ENCODE measurements at places on chromosomes 12 and 14.
A peak's percentile ranks its signal among the peaks of the same experiment; 100 is the strongest.

GRCh38 chr12:132154941-132155770 lies 10.9 kb downstream of the NOC4L start:
- no peaks in the 10 kb centered on the region for H3K36me3 ChIP-seq
- no peak overlapping the region for H3K4me3 ChIP-seq
- no peak for DNase-seq
- H3K27me3 ChIP-seq: peaks cover 3% of the 10 kb centered on the region

- no peak overlapping the region for H3K4me3 ChIP-seq
- no peak for DNase-seq
- no peak overlapping the region for H3K27ac ChIP-seq
- H3K36me3 ChIP-seq: peaks cover 3% of the 10 kb centered on the region
These were observed 80.1 kb downstream of the ANO2 start for GRCh38 chr12:5864972-5865371.

DNA sequence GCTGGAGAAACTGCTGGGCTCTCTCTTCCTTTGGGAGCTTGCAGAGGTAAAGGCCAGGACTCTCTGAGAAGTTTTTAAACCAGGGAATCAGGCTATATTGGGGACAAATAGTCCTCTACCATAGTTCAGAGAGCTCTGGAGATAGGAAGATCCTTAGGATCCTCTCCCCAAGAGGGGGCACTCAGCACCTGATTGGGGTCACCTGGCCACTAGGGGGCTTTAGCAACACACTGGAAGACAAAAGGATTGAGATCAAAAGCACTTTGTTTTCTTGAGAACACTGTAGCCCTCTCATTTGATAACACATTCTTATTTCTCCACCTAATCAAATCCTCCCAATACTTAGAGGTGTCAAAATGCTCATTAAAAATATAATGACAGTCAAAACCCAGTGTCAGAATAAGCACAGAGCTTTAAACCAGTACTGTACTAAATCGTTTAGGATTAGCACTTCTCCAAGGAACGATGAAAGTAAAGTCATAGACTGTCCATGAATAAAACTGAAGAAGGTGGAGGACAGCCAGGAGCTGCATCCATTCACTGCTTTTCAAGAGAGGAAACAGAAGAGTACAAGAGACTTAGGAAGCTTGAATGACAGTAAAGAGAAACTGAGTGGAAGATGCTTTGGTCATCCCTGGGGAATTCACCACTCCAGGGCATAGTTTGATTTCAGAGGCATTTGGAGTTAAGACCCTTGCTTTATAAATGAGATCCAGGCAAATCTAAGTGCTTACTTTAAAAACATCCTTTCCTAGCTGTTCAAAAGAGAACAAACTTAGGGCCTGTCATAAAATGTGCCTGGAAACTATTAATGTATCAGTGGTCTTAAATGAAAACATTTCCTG lies 26.5 kb downstream of the BMP4 start:
- no peaks in the 10 kb centered on the region for H3K36me3 ChIP-seq
- H3K4me3 ChIP-seq: no peak overlapping the region
- no peak overlapping the region for H3K27ac ChIP-seq
- DNase-seq: no peak

- H3K27me3 ChIP-seq: no peaks in the 10 kb centered on the region
- H3K4me1 ChIP-seq: no peaks in the 10 kb centered on the region
- no peak overlapping the region for H3K27ac ChIP-seq
- DNase-seq: no peak
- H3K36me3 ChIP-seq: peaks cover 8% of the 10 kb centered on the region
These were observed 60.4 kb downstream of the RASSF8 start for GRCh38 chr12:26018926-26019325.

GRCh38 chr12:79645235-79645630 lies 45.5 kb downstream of the PAWR start:
- no peak overlapping the region for H3K4me3 ChIP-seq
- H3K27me3 ChIP-seq: no peaks in the 10 kb centered on the region
- H3K36me3 ChIP-seq: peaks cover 14% of the 10 kb centered on the region
- peaks cover 13% of the 10 kb centered on the region for H3K4me1 ChIP-seq
- DNase-seq: no peak

DNA sequence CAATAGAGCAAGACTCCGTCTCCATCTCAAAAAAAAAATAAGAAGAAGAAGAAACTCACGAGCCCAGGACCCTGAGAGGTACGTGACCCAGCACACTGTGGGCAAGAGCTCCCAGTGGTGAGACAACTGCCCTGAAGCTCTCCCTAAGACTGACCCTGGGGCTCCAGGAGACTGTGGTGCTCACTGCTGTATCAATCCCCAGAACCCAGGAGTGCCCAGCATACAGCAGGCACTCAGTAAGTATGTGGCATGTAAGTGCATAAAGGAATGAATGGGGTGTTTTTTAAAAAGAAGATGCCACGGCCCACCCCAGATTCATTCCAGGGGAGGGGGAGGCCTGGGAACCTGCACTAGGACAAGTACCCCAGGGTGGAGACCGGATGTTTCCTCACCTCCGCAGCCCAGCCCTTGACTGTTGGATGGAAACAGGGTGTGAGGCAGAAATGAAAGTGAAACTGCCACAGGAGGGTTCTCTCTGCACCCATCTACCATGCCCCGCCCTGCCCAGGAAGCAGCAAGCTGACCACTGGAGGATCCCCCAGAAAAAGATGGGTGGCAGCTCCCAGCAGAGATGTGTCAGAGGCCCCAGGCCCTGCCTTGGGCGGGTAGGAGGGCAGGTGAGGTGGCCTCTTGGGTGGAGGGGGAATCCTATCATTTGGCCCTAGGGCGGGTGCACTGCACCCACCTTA lies 12.2 kb downstream of the ITPK1 start:
- no peak overlapping the region for H3K27ac ChIP-seq
- DNase-seq: no peak
- no peaks in the 10 kb centered on the region for H3K27me3 ChIP-seq

DNA sequence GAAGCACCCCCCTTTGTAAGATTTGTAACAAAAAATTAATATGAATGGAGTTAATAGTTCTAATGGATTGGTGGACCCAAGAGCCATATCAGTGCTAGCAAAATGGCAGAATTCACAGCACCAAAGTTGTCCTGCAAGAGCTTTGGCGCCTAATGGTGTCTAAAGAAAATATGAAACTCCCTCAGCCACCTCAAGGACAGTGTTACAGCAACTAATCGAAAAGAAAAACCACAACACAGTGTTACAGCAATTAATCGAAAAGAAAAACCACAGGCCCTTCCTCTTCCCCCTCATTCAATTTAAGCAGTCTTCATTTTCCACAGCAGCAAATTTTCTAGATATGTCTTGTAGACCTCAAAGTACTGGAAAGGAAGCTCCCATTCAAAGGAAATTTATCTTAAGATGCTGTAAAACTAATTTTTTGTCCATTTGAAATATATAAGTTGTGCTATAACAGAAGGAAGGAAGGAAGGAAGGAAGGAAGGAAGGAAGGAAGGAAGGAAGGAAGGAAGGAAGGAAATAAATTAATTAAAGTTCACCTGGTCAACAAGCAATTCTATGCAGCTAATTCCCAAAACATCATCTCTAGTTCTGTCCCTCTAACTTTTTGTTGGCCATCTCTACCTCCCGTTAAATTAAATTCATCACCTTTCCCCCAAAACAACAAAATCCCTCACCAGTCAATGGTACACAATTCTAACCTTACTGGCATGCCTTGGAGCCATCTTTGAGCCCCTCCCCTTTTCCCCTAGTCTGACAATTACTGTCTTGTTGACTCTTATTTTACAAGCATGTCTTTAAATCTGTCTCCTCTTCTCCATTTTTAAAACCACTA lies 17.4 kb downstream of the LRP6 start:
- H3K36me3 ChIP-seq: peaks cover 39% of the 10 kb centered on the region
- no peak overlapping the region for H3K27ac ChIP-seq
- H3K27me3 ChIP-seq: no peaks in the 10 kb centered on the region
- H3K4me3 ChIP-seq: no peak overlapping the region

GRCh38 chr14:26531894-26532293 lies 65.9 kb downstream of the NOVA1 start:
- no peaks in the 10 kb centered on the region for H3K4me1 ChIP-seq
- DNase-seq: no peak
- peaks cover 4% of the 10 kb centered on the region for H3K36me3 ChIP-seq
- no peak overlapping the region for H3K4me3 ChIP-seq
- no peaks in the 10 kb centered on the region for H3K27me3 ChIP-seq

GRCh38 chr14:85701763-85702162 lies 171.8 kb downstream of the FLRT2 start:
- H3K27me3 ChIP-seq: no peaks in the 10 kb centered on the region
- no peak overlapping the region for H3K4me3 ChIP-seq
- DNase-seq: no peak
- H3K27ac ChIP-seq: no peak overlapping the region

DNA sequence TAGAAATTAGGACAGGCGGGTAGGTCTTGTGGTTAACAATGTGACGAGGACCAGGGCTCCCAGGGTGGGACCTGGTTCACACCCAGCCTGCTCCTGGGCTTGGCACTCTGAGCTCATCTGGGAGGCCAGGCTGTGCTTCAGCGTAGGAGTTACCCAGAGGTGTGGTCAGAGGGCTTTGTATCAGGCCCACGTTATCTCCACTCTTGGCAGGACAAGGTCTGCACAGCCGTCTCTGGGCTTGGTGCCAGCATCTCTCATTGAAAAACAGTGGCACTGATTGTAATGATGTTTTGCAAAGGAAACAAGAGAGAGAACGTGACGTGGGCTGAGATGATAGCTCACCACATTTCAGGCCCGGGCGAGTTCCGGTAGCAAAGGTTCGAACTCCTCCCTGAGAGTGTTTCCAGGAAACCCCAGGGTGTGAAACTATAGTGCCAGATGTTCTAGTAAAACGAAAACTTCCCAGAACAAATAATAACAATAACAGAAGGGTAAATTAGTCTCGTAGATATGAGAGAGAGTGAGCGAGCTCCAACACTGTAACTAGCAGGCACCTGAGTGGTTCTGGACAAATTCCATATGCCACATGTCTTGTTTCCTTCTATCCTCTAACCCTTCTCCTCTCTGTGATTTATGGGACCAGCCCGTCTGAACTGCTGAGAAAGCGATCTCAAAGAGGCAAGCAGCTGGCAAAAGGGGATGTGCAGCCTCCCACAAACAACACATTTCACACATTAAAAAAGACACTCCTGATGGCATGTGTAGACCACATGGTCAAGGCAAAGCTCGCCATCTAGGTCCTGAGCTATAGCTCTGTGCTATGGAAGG lies 227.3 kb downstream of the KTN1 start:
- peak overlapping the region; percentile 13 for H3K4me3 ChIP-seq
- DNase-seq: no peak
- H3K36me3 ChIP-seq: no peaks in the 10 kb centered on the region
- H3K27me3 ChIP-seq: no peaks in the 10 kb centered on the region
- peaks cover 25% of the 10 kb centered on the region for H3K4me1 ChIP-seq

DNA sequence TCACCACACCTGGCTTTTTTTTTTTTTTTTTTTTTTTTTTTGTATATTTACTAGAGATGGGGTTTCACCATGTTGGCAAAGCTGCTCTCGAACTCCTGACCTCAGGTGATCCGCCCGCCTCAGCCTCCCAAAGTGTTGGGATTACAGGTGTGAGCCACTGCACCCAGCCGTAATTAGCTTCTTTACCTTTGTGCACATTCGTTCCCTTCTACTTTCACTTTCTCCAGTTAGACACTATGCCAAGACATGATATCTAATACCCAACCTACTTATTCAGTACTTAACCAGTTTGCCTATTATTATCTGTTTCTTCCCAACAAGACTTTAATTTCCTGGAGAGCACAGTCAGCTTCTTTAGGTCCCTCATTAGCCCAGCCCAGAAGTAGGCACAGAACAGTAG lies 5.3 kb downstream of the STYK1 start:
- no peak overlapping the region for H3K27ac ChIP-seq
- H3K4me3 ChIP-seq: no peak overlapping the region
- no peaks in the 10 kb centered on the region for H3K4me1 ChIP-seq

DNA sequence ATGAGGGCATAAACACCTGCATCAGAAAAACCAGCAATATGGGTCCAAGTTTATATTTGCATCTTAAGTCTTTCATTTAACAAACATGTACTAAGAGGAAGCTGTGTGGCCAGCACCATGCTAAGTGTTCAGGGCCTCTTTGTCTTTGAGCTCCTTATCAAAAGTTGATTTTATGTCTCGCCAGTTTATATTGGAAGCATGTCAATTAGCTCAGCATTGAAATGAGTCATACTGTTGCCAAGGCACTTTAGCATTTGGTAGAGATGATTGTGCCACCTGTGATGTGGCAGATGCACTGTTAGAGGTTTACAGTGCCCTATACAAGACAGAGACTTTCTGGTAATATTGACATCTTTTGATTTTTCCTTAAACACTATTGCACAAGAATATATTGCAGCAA lies 68.5 kb downstream of the BHLHE41 start:
- H3K27ac ChIP-seq: no peak overlapping the region
- no peaks in the 10 kb centered on the region for H3K27me3 ChIP-seq
- H3K4me3 ChIP-seq: no peak overlapping the region
- H3K4me1 ChIP-seq: peaks cover 4% of the 10 kb centered on the region

DNA sequence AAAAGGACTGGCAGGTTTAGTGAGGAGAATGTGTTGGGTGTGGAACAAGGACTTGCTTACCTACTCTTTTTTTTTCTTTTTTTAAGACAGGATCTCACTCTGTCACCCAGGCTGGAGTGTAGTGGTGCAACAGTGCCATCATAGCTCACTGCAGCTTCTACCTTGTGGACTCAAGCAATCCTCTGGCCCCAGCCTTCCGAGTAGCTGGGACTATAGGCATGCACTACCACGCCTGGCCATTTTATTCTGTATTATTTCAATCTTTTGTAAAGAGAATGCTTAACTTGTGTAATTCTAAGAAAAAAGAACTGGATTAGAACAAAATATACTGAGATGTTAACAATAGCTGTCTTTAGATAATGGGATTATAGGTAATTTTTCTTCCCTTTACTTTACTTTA lies 1.9 kb upstream of the VRTN start:
- no peaks in the 10 kb centered on the region for H3K4me1 ChIP-seq
- no peak for DNase-seq
- H3K4me3 ChIP-seq: no peak overlapping the region
- H3K36me3 ChIP-seq: no peaks in the 10 kb centered on the region

DNA sequence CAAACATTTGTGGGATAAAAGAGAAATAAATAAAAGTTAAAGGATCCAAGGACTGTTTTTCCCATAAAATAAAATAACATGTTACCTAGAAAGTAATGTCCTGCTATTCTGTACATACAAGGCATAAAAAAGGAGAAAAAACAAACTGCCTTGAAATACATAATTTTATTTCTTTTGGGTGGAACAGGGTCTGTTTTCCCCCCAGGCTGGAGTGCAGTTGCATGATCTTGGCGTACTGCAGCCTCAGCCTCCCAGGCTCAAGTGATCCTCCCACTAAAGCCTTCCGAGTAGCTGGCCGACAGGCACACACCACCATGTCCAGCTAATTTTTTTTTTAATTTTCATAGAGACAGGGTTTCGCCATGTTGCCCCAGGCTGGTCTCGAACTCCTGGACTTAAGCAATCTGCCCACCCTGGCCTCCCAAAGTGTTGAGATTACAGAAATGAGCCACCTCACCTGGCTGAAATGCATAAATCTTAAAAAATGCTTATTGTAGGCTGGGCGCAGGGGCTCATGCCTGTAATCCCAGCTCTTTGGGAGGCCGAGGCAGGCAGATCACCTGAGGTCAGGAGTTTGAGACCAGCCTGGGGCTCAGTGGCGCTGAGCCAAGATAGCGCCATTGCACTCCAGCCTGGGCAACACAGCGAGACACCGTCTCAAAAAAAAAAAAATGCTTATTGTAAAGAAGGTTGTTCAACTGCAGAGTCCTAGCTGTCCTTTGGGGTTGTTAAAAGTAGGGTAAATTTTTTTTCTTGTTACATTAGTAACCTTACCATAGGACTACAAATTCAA lies 4.1 kb upstream of the TUBA1C start:
- peaks cover 4% of the 10 kb centered on the region for H3K36me3 ChIP-seq
- H3K27ac ChIP-seq: no peak overlapping the region
- DNase-seq: no peak
- no peak overlapping the region for H3K4me3 ChIP-seq
